Endothelial cell (in vitro differentiated cells): ENCODE measurements at places on chromosomes 12 and 14.

- no peak for DNase-seq
These were observed 206.6 kb downstream of the MON2 start for GRCh38 chr12:62673028-62673815.

- DNase-seq, result no peak
These were observed 110.7 kb downstream of the KIF26A start for GRCh38 chr14:104249089-104249488.

DNA sequence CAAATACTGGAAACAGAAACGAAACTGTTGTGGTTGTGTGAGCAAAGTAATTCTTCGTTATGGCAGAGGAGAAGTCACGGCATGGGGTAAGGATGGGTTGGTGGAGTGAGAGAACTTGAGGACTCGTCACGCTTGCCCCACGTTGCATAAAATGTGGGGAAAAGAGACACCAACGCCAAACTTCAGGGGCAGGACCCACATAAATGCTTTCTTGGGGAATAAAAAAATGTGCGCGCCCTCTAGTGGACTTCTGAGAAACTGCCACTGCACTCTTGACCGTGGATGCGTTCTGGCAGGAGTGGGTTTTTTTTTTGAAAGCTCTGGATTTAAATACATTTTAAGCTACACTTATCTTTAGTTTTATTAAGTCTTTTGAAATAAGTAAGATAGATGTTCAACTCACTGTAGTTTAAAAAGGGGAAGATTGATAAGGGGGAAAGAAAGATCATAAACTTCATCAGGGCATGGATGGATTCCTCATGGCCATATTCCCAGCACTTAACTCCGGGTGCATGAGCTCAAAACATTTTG is 4.1 kb upstream of the IGF1 start:
- peak; percentile 44 for DNase-seq

DNA sequence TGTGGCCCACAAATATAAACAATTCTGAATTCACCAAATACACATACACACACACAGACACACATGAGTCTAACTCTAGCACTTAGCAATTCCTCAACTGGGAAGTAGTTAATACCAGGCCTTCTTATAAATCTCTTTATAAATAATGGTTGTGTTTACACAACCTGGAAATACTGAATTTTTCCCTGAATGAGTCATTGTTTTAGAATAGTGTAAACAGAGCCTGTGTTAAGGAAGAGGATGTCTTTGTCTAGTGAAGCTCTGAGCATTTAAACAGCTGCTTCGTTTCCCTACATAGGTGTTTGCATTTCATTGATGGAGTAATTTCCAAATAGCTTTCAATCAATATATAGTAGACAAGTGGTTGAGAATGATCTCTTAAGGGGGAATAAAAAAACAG is 218.8 kb downstream of the BTG1 start:
- no peak for DNase-seq
